Hippocampal formation (tissue), 2 donors: ENCODE measurements at places on chromosomes 4 and X.

- peak; percentile 30 for DNase-seq
These were observed 2.7 kb upstream of the BMX start for GRCh38 chrX:15497865-15498264.

DNA sequence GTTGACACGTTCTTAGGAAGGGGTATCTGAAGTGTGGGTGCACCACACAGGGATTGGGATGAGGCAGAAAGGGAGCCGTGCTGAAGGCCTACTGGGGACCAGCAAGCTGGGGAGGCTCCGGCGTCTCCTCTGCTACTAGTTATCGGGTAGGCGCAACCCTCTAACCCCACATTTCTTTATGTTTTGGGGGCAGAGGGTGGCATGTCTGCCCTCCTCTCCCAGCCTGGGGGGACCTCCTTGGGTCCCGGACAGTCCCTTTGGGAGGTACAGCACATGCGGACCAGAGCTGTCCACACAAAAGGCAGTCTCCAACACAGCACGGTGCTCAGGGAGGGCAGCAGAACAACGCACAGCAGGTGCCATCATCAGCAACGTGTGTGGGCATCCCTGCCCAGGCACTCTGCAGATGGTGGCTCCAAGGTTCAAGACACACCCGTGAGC is 33.2 kb downstream of the WDR1 start:
- DNase-seq: no peak

DNA sequence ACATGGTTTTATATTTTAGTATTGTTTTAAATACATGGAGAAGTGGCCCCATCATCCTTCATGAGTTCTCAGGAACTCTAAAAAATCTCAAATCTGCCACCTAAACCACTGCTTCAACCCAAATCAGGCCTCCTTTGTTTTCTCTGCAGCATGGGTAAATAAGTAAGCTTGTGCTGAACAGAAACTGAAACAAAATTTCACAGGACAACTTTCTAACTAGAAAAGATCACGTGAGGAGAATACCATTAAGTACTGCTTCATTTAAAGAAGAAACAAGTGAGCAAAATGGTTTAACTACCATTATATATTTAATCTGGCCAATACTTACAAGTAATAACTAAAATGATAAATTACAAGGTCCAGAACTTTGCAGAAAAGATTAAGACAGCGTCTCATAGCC is 2.5 kb downstream of the ARAP2 start:
- DNase-seq: peak; percentile 73

DNA sequence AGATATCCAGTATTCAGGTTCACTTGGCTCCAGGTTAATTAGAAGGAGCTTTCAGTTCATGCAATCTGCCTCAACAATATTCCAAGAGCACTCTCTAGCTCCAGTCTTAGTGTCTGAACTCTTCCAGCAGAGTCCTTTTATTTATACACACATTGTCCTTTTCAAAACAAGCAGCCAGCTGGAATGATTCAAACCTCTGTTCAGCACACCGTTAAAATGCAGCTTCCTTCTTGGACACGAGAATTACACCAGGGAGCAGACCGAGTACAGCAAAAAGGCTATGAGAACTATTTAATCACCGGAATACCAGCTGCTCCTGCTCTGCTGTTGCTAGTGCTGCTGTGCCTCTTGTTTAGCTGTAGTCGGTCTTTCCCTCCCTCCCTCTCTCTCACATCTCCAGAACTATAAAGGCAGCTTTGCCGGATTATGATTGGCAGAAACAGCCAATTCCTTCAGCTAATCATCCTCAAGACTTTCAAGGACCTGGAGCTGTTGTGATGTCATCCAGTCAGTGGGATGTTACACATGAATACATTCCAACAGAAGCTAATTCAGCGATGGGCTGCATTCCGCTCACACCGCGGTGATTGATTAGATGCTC is at the start of gene NDST4:
Gene NDST4, minus strand, starts transcription at position 115 of the 601 bp plus-strand sequence. CDS start 36,584 bp downstream, outside the sequence.
- no peak for DNase-seq

GRCh38 chr4:7426525-7427171 is 8.1 kb downstream of the PSAPL1 start:
- no peak for DNase-seq

DNA sequence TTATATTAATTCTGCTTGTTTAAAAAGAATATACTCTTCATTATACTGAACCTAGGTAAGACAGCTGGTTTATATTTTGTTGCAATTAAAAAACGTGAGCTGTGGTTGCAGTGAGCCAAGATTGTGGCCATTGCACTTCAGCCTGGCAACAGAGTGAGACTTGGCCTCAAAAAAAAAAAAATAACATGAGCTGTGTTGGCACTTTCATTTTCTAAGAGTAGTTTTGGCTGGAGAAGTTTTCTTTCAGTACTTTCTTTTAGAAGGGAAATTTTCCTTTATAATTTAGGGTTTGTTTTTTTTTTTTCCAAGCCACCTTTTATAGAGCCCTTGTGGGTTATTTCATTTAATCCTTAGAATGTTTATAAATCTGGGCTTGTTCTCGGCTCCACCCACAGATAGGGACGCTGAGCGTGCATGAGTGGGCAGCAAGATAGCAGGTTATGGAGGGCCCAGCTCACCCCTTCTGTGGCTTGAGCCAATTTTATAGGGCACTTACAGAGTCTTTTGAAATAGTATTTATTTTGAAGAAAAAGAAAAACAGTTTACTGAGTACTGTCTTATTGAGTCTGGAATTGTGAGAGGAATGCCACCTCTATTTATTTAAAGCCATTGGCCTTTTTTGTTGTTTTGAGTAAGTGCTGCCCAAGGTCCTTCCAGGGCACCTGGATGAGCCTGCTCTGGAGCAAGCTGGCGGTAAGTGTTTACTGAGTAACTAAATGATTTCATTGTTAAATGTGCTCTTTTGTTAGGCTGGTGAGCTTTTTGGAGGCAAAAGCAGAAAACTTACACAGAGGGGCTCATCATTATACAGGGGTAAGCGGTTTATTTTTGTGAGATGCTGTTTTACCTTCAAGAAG is 60.9 kb downstream of the HTT start:
- no peak for DNase-seq

- DNase-seq: no peak
These were observed 661 bp downstream of the SPIN4 start for GRCh38 chrX:63350465-63350877.

GRCh38 chr4:183147196-183147595 is 48.1 kb downstream of the WWC2 start:
- DNase-seq: no peak

DNA sequence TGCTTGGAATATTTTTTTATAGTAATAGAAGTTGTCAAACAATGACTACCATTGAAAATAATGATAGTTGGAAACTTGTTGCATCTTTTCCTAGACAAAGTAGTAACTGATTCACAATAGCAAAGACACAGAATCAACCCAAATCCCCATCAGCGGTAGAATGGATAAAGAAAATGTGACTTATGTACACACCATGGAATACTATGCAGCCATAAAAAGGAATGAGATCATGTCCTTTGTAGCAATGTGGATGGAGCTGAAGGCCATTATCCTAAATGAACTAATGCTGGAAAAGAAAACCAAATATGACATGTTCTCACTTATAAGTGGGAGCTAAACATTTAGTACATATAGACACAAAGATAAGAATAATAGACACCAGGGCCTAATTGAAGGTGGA is 49.7 kb downstream of the ATP10D start:
- DNase-seq: no peak

DNA sequence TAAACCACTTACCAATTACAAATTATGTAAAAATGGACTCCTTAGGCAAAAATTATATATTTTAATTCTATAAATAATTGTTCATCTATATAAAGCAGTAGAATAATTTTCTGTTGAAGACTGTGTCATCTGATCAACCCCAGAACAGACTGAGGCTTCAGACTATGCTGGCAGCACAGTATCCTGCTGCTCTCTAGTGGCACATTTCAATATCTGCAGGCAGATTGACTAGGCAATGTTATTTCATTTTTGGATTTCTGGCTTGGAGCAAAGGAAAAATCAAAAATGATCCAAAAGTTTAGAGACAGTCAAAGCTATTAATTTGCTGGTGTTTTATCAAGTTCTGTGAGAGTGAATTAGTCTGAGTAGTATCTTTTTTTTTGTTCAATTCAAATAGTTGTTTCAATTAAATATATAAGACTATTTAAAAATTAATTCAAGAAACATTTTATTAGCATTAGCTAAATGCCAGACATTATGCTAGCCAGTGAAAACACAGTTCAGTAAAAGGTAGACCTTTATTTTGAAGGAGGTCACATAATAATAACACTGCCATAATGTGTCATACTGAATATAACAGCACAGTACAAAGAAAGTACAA is 21.3 kb upstream of the SULT1E1 start:
- DNase-seq: no peak

DNA sequence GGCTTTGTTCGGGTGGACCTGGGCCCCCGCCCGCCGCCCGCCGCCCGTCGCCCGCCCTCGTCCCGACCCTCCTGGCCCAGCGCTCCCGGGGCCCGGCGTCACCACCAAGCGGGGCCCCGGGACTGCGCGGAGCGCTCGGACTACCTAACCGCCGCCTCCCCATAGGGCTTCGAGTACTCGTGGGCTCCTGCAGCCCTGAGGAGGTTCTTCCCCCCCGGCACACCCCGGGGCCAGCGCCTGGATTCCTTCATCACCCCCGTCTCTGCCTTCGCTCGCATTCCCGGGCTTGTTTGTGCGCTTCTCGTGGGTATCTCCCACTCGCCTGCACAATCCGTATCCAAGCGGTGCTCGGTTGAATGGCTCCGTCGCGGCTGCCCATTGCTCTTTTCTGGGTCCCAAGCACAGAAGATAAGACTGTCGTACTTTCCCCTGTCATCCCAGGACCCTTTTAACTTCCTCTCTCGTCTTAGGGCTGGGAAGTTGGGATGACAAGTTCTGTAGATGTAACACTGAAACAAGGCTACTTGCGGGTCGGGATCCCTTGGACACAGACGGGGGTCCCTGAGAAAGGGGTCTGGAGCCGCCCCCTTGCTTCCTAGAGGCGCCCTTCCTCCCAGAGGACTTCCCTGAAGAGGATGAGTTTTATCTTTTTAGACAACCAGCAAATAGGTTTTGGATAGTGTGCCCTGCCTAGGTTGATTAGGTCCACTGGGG is 565 bp downstream of the MOB1B start:
- no peak for DNase-seq

- DNase-seq: no peak
These were observed 156.7 kb upstream of the FAM241A start for GRCh38 chr4:111988514-111988913.

DNA sequence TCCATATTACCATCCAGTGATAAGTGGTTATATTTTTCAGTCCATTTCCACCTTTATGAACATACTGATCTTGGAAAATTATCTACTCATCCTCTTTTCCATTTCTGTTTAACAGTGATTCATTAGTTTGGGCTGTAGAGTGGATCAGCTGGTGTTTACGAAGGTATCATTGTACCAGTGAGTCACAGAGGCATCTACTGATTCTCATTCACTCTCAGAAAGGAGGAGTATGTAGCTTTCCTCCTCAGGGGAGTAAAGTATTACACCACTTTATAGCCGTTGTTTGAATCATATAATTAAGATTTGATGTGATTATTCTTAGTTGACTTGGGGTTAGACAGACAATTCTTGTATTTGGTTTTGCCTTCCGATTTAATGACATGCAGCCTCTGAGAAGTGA is 74.7 kb downstream of the GALNT7 start:
- no peak for DNase-seq

GRCh38 chr4:34720571-34720970 is 1523.7 kb downstream of the ARAP2 start:
- no peak for DNase-seq

- DNase-seq: no peak
These were observed 19.6 kb upstream of the NKRF start for GRCh38 chrX:119625843-119626242.

GRCh38 chr4:169254546-169254983 is 16.2 kb downstream of the SH3RF1 start:
- DNase-seq: no peak

- no peak for DNase-seq
These were observed 17.6 kb upstream of the PRDM8 start for GRCh38 chr4:80179637-80180161.

DNA sequence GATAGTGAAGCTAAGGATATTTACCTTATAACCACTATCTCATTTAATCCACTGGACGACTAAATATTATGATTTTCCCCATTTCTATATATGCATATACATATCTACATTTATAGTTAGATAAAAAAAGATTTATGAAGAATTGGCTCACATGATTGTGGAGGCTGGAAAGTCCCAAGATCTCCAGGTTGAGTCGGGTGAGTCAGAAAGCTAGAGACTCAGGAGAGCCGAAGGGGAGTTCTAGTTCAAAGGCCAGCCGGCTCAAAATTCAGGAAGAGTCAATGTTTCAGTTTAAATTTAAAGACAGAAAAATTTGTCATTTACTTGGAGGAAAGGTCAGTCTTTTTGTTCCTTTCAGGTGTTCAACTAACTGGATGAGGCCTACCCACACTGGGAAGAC is 158.2 kb upstream of the CPEB2 start:
- DNase-seq: no peak

- no peak for DNase-seq
These were observed 17.4 kb upstream of the PCSK1N start for GRCh38 chrX:48852857-48853256.

GRCh38 chrX:1657367-1658070 is 42.7 kb downstream of the ASMT start:
- DNase-seq: no peak

GRCh38 chr4:190121759-190122158 is 51.8 kb upstream of the DUX4 start:
- DNase-seq: no peak

DNA sequence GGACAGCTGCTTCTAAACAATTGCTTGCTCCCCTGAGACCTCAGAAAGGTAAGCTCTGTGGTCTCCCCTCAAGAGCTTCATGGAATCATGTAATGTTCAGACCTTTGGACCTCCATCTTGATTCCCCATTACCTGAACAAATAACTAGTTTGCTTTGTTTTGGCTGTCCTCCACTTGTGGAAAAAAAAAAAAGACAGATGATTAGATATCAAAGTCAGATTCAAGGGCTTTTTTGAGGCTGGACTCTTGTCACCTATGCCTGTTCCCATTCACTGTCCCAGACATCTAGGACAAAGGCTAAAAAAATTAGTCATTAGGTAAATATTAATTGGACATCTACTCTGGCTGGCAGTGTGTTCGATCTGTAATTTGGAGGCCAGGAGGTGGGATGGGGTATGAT is 13.3 kb downstream of the TMEM255A start:
- DNase-seq: no peak

DNA sequence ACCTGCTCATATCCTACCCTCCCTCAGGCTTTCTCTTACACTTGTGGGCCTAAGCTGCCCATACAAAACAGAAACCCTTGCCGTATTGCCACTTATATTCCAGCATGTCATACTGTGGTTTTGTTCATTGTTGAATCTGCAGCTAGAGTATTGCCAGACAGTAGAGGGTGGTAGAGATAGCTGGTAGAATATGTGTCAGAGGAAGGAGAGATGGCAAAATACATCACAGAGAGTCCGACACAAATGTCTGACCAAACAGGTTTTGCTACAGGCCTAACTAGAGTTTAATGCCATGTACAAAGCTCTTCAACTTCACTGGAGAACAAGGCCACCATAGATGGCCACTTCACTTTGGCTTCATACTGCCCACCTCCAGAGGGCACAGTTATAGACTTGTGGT is 160.1 kb downstream of the EFHC2 start:
- DNase-seq: peak; percentile 41

GRCh38 chr4:45186249-45186648 is 459.9 kb upstream of the GNPDA2 start:
- DNase-seq: no peak
